ENCODE measurements at places on chromosomes 1 and 21.

DNA sequence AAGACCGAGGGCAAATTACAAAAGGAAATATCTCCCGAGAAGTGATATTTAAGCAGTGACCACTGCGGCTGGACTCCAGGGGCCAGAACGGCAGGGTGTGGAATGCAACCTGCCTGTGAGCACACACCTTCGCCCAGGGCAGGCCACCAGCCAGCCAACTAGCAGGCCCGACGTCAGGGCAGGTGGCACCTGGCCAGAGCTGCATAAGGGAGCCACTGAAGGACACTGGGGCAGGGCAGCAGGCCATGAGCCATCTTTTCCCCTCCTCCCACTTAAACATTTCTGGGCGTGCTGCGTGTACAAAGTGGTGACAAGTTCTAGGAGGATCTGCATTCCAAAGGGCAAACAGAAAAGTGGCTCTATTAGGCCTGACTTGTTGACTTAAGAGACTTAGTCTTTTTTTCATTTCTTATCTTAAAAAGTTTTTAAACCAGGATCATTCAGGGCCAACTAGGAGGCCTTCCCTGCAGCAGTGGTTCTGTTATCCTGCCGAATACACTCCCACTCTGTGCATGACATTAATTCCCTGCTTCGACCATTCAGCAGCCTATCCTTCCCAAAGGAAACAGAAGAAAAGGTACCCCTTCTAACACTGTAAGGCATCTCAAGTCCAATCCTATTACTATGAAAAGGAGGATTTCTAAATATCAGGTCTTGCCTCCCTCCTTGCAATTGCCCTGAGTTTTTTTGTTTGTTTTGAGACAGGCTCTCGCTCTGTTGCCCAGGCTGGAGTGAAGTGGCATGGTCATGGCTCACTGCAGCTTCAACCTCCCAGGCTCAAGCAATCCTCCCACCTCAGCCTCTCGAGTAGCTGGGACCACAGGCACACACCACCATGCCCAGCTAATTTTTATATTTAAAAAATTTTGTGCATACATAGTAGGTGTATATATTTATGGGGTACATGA lies 96.3 kb downstream of the BCAR3 start:
- DNase-seq, result no peak

DNA sequence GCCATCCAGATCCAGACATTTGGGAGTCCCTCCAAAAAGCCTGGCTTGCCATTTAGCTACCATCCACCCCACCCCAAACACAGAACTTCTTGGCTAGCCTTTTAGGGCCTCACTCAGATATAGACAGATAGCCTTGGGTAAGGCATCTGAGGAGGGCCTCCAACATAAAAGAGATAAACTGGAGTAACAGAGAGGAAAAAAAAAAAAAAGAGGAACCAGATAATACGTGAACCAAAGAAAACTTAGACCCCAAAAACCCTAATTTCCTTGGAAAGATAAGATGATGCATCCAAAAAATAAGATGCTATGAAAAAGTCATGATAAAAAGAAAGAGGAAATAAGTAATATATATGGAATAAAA lies 19.8 kb upstream of the LSS start:
- DNase-seq, result no peak

DNA sequence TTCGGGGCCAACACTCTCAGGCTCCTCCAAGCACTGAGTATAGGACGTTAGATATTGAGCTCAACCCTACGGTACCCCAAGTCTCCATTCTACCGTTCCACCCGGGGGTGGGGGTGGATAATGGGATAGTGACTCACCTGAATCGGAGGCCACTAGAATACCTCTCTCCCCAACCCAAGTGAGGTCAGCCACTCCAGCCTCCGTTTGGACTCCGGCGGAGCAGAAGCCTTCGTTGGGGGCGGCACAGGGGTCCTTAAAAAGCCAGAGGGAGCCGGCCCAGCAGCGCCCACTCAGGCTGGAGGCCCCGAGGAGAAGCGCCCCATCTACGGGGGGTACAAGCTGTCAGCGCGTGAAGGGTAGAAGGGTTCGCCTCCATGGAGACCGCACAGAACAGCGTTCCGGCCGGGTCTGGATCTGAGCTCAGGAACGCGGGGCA lies 556 bp downstream of the WDR77 start:
- no peak for DNase-seq

DNA sequence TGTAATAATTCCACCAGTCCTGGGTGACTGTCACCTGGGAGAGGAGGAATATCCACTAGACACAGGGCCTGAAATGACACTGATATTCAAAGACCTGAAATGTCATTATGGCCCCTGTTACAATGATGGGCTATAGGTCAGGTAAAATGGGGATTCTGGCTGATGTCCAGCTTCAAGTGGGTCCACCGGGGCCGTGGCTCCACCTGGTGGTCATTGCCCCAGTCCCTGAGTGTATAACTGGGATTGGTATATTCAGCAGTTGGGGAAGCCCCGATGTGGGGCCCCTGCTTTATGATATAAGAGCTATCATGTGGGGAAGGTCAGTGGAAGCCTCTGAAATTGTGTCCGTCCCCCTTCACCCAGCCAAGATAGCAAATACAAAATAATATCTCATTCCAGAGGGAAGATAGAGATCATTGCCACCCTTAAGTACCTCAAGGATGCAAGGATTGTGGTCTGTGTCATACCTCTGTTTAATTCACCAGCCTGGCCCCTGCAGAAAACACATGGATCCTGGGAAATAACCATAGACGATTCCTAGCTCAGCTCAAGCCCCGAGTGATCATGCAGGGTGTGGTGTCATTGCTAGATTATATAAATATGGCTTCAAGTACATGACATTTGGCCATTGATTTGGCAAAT lies 19.4 kb downstream of the PLEKHO1 start:
- DNase-seq, result no peak

DNA sequence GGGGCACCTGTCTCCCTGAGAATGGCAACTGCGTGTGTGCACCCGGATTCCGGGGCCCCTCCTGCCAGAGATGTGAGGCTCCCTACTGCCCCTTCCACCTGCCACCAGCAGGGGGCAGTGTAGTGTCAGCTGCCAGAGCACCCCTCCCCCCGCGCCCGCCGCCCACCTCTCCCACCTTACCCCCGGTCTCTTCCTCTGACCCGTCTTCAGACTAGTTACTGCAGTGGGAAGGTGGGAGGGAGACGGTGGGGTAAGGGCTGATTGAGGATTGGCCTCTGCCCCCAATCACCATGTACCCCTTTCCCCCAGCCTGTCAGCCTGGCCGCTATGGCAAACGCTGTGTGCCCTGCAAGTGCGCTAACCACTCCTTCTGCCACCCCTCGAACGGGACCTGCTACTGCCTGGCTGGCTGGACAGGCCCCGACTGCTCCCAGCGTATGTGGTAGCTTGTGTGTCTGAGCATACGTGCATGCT lies 10.1 kb upstream of the LRRC71 start:
- DNase-seq, result no peak

DNA sequence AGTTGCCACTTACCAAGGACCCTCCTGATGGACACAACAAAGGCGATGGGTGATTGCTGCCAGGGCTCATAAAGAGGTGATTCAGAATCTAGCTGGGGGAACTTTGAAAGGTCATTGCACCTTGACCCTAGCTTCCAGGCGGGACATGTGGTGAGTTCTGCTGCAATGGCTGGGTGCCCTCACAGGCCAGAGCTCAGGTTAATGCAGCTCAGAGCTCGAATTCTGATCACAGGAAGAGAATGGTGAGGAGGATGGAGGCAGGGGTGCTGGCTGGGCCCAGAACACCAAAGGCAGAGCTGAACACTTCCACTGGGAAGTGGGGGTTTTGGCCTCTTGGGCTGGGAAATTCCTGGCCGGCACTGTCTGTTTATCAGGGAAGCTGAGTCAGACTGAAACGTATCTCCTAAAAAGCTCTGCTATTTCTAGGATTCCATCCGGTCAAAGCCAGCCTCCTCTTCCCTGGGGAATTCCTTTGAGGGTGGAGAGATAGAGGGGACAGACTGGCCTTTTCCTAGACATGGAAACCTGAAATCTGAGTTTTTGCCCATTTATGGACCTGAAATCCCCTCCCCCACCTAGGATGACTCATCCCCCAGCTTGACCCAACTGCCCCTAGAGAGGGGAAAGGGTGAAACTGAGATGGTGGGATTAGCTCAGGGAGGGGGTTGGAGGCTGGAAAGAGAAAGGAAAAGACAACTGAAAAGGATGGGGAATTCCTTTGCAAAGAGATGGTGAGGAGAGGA lies 27.2 kb downstream of the NUAK2 start:
- no peak for DNase-seq

DNA sequence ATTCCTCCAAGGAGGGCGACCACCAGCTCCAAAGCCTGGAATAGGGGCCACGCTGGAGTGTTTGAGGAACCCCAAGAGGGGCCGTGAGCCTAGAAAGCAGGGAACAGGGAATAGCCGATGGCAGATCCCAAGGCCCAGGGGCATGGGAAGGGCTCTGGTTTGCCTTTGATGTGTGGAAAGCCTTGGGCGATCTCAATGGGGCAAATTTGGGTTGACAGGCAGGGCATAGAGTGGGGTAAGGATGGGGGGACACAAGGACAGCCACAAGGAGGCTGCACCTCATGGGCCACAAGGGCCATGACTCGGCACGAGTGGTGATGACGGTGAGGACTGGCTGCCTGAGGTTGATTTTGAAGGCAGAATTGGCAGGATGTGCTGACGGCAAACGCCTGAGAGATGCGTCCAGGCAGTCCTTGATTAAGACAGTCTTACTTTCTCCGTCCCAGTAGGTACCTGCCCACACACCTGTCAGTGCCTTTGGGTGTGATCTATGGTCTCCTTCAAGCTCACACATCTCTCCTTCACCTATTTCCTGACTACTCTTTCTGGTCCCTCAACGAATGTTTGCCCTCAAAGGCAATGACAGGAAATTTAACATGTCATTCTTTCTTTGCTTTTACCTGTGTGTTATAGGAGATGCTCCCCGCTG lies 2.0 kb upstream of the TMPRSS3 start:
- DNase-seq, result no peak

GRCh38 chr1:94729267-94729666 lies 90.9 kb upstream of the SLC44A3 start:
- no peak for DNase-seq

- no peak for DNase-seq
These were observed 252.2 kb upstream of the ADAMTS5 start for GRCh38 chr21:27219068-27219467.

DNA sequence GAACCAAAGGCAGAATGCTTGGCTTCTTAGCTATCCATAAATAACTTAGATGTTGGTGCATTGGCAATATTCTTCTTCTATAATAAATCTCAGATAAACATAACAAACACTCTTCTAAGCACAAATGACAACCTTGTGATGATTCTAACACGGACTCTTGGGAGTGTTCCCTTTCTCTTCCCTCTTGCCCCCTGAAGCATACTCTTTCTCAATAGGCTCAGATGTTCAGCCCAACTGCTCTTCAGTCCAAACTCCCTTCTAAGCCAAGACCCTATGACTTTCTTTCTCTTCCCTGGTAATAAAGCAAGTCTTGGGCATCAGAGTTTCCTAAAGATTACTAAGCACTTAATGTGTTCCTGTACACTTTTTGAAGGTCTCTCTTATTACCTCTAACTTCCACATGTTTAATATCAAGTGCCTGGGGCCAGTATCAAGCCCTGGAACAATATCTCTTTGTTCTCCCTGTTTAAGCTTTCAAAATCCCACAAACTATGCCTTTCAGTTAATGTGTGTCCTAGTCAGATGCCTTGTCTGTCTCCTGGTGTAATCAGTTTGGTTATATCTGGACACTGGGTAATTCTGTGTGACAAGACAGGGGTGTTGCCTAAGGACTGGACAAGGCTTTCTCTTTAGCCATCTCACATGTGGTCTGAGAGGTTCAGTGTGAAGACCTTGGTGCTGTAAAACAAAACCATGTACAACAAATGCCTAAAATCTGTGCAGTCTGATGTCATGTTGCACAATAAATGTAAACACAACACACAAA lies 92.9 kb upstream of the IVNS1ABP start:
- DNase-seq, result no peak

DNA sequence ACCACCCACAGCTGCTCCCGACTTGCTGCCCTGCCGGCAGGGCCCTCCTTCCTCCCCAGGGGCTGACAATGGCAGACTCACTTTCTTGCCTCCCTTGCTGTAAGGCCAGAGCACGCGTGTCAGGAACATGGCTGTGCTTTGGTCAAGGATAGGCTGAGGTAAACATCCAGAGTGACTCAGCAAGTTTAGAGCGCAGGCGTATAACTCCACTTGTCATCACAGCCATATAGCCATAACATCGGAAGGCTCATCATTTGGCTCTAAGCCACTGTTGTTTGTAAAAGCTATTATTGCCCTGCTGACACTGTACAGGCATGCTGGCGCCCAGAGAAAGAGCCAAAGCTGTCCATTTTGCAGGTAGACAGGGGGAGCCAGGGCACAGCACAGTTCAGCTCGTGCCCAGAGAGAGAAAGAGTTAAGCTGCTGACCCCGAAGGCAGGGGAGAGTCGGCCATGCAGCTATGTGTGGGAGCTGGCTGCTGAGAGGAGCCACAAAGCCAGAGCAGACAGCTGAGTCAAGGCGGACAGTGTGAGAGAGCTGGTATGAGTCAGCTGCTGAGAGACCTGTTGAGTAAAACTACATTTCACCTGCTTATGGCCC lies 60.6 kb downstream of the GNG4 start:
- DNase-seq, result no peak

GRCh38 chr1:153698020-153698922 lies 19.8 kb downstream of the NPR1 start:
- DNase-seq, result no peak

GRCh38 chr1:151210830-151211229 lies 12.5 kb downstream of the PIP5K1A start:
- no peak for DNase-seq

DNA sequence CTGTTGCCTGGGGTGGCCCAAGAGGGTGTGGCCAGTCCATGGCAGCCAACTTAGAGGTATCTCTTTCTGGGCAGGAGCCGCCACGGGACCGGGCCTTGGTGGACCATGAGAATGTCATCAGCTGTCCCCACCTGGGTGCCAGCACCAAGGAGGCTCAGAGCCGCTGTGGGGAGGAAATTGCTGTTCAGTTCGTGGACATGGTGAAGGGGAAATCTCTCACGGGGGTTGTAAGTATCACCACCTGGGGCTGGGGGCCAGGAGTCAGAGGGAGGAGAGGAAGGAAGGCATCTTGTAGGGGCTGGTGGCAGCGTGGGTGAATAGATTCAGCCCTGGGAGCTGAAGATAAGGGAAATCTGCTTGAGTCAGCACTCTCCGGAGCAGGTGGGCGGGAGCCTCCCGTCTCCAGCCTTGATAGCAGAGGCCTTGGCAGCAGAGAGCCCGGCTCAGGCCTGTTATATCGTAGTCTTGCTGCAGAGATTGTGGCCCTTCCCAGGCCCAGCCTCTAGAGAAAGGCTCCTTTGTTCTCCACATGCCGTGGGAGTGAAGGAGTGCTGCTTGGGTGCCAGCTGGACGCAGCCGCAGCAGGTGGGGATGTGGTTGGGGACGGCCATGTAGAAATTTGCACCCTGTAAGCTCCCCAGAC lies 25.4 kb downstream of the PHGDH start:
- no peak for DNase-seq

GRCh38 chr1:171911506-171911905 lies 70.2 kb downstream of the DNM3 start:
- DNase-seq, result no peak

Data from stimulated activated naive B cell treated with anti-CD40 and anti-IgM and Interleukin-4, amounts not matched to agents 10 μg/mL and 1 μg/mL and 100 μg/mL, for 72 hours (primary cell).